ENCODE measurements at places on chromosomes 4 and X.

GRCh38 chr4:66558651-66559050 lies 888.4 kb upstream of the EPHA5 start:
- no peak for DNase-seq

DNA sequence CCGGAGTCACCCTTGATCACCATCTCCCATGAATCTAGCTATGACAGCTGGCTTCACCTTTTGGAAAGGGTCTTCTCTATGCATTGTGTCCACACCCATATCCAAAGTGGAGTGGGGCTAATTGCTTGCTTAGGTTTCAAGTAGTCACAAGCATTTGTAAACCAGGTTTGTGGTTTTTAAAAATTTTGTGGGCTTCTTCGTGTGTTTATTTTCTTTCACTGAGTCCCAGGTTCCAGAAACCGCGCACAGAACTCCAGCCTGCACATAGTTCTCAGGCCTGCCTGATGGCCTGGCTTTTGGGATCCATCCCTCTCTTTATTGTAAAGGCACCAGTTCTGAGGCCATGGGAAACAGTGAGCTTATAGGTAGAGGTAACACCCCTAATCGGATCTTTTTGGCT lies 70.2 kb upstream of the TLR3 start:
- no peak for DNase-seq

DNA sequence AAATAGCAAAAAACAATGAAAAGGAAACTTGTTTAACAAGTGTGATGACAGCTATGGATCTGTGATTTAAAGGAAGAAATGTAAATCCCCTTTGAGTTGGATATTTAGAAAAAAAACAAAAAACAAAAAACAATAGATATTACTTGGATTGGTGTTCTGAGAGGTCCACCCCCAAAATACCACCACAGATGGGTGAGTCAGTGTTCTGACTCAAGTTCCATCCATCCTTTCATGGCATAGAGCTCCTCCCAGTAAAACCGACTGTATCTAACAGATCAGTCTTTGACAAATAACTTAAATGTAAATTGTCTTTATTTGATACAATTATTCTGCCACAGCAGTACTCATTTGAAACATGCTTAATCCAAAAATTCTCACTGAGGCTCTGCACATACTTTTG lies 27.4 kb downstream of the TMPRSS11B start:
- peak; percentile 40 for DNase-seq

DNA sequence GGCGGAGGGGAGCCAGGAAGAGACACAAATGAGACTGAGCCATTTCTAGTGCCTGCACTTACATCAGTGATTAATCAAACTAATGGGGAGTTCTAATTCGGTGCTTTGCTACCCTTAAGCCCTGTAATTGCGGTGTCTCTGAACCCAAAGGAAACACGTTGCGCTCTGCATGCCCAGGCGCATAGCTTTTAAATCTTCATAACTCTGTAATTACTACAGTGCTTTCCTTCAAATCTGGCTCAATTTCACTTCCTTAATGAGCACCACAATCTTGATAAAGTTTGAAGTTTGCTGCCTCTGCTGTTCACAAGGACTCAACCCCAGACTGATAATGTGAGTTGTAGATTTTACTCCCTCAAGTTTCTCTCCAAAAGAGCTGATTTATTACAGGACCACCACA lies 5.7 kb upstream of the NHS start:
- no peak for DNase-seq

- DNase-seq, result no peak
These were observed 274.6 kb upstream of the BOD1L1 start for GRCh38 chr4:13902146-13902545.

GRCh38 chrX:49230500-49231232 lies 2.5 kb downstream of the CACNA1F start:
- DNase-seq, result no peak

GRCh38 chr4:14264437-14264836 lies 636.9 kb upstream of the BOD1L1 start:
- DNase-seq, result peak; percentile 26

GRCh38 chr4:178671766-178672165 lies 1229.5 kb upstream of the AGA start:
- no peak for DNase-seq

GRCh38 chr4:45484740-45485139 lies 639.1 kb downstream of the GABRG1 start:
- no peak for DNase-seq

DNA sequence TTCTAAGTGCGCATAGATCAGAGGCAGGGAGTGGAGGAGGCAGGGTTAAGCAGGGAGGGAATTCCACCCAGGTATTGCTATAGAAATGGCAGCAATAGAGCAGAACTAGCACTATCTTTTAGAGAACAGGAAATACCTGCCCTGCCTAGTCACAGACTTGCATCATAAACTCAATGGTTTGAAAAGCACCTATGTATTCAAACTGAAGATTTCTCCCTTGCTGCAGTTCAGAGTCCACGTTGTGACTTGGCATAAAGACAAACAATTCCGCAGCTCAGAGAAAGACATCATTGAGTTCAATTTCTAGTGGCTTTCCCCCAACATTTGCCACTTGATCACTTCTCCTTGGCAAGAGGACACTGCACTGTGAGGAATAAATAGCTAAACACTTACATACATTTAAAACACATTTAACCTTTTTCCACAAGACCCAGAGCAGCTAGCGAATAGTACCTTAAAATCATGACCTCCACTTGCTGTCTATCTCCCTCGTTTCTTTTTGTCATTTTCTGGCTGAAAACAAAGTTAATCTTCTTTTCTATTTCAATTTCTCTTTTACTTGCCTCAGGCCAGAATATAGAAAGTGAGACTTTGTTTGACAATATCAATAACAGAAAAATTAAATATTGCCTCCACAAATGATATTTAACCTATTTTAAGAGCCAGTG lies 42.4 kb downstream of the SLC7A11 start:
- peak; percentile 92 for DNase-seq

- DNase-seq, result no peak
These were observed 287.9 kb upstream of the NR3C2 start for GRCh38 chr4:148730082-148730640.

GRCh38 chr4:105461221-105461620 lies 12.6 kb downstream of the PPA2 start:
- DNase-seq, result no peak

DNA sequence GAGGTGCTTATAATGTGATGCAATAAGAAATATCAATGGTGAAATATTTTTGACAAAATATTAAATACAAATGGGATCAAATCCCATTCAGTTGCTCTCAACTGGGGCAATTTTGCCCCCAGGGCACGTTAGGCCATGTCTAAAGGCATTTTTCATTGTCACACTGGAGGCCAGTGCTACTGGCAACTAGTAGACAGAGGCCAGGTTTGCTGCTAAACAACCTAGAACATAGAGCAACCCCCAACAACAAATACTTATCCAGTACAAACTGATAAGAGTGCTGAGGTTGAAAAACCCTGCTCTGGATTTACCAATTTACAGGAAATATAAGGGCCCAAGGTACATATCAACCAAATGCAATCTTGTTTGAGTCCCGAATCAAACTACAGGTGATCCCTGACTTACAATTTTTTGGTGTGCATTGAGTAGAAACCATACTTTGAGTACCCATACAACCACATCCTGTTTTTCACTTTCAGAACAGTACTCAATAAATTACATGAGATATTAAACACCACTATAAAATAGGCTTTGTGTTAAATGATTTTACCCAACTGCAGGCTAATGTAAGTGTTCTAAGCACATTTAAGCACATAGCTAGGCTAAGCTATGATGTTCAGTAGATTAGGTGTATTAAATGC lies 237.5 kb downstream of the HNRNPD start:
- DNase-seq, result no peak

DNA sequence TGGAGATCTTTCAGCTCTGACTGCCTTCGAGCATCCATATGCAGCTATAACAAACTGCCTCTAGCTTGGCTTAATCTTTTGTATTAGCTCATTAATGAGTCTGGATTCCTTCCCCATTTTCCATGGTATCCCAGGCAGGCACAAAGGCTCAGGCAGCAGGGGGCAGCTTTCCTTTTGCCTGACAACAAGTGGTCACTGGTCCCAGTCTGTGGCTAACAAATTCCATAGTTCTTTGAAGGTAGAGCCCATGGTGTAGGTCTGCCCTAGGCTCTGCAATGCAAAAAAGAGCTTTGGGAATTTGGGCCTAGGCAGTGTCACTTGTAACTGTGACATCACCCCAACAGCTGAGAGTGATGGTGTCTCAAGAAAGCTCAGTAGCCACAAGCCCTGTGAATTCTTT lies 234.4 kb upstream of the GPC4 start:
- no peak for DNase-seq

DNA sequence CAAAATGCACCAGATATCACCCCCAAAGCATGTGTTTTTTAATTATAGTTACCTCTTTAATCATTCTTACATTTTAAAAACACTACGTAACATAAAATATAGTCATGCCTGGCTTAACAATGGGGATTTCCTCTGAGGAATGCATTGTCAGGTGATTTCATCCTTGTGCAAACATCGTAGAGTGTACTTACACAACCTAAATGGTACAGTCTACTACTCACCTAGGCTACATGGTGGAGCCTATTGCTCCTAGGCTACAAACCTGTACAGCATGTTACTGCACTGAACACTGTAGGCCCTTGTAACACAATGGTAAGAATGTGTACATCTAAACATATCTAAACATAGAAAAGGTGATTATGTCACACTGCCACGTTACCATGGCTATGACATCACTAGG lies 208.6 kb downstream of the SPOCK3 start:
- peak; percentile 76 for DNase-seq

DNA sequence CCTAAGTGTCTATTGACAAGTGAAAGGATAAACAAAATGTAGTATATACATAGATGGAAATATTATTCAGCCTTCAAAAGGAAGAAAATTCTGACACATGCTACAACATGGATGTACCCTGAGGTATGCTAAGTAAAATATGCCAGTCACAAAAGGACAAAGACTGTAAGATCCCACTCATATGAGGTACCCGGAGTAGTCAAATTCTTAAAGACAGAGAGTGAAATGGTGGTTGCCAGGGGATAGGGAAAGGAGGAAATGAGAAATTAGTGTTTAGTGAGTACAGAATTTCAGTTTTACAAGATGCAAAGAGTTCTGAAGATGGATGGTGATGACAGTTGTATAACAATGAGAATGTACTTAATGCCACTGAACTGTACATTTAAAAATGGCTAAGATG lies 102.3 kb upstream of the NAP1L5 start:
- no peak for DNase-seq

DNA sequence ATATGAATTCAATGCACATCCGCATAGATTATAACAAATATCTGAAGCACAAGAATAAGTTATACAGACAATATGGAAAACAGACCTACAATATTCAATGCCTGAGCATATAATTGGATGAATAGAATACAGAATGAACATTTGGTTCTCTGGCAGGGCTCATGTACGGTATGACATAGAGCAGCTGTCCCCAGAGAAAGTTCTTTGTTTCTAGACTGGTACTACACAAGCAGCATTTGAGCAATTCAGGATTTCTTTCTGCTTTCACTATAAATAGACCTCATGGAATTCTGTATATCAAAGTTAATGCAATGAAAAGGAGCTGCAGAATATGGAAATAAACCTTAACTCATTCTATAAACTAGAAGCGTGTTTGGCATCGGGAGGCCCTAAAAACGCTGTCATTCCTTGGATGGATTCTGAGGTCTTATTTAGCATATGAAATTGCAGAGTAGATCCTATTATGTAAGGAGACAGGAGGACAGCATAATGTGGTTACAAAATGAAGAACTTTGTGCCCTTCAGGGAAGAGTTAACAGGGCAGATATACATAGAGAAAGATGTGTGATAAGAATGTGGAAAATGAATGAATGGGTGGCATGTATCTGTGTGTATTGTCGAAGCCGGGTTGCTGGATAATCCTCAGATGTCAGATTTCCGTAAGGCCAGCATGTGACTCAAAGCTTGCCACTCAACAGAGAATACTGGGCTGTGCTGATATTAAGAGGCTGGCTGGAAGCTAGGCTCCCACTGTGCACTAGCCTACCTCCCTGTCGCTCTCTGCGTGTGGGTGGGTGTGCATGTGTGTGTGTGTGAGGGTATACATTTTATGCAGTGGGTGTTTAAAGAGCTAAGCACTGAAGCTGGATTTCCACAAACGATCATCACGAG lies 103.3 kb upstream of the SLC4A4 start:
- no peak for DNase-seq

- DNase-seq, result peak; percentile 92
These were observed 206.1 kb downstream of the SLC39A8 start for GRCh38 chr4:102139132-102139573.

- DNase-seq, result peak; percentile 78
These were observed 181.3 kb upstream of the STK26 start for GRCh38 chrX:131841496-131842437.

DNA sequence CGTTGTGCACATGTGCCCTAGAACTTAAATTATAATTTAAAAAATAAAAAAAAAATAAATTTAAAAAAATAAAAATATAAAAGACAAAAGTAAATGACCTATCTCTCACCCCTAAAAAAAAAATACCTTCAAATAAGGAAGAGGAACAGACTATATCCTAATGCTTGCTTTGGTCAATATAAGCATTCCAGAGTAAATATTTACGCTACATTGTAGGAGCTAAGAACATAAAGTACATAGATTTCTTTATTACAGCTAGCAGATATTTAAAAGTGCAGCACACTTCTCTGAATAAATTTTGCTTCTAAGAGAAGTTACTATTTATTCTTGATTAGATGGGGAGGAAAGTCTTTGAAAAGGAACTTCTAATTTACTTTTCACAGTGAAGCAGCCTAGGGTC lies 24.5 kb upstream of the UGT2B11 start:
- DNase-seq, result no peak

DNA sequence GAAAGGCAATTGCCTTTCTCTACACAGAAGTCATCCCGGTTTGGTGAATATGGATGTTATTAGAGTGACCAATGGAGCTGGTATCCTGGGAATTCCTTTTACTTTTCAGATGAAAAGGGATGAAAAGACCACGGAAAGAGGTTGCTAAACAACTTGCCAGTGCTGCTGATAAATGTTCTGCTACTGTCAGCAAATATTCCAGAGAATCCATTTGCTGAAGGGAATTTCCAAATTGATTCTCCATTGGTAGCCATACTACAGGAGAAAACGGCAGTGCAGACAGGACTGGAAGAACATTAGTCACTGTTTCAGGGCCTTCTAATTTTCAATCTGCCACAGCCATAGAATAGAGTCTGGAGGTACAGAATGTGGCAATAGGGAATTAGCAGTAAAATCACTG lies 451.5 kb downstream of the PCDH11X start:
- no peak for DNase-seq

DNA sequence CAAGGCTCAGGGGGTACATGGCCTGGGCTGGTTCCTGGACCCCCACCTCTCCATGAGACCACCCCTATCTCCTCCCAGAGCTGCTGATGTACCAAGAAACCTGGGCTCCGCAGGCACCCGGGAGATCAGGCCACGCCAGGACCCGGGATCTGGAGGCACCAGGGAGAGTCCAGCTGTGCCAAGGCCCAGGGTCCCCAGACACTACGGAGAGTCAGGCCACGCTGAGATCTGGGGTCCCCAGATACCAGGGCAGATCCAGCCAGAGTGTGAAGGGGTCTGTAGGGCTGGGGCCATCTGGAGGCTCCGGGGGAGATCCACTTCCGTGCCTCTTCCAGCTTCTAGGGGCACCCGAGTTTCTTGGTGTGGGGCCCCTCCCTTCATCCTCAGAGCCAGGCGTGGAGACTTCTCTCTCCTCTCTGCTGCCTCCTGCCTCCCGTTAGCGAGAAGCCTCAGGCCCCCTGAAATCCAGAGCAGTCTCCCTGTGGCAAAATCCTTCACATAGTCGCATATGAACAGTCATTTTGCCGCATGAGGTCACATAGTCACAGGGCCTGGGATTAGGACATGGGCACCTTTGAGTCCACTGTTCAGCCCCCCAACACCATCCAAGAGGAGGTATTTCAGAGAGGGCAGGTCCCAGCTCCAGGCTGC lies 9.7 kb downstream of the ABLIM2 start:
- DNase-seq, result no peak
